ENCODE measurements at places on chromosomes 5 and 9.

- DNase-seq, result peak; percentile 84
These were observed 31.4 kb upstream of the EGFL7 start for GRCh38 chr9:136631038-136632000.

DNA sequence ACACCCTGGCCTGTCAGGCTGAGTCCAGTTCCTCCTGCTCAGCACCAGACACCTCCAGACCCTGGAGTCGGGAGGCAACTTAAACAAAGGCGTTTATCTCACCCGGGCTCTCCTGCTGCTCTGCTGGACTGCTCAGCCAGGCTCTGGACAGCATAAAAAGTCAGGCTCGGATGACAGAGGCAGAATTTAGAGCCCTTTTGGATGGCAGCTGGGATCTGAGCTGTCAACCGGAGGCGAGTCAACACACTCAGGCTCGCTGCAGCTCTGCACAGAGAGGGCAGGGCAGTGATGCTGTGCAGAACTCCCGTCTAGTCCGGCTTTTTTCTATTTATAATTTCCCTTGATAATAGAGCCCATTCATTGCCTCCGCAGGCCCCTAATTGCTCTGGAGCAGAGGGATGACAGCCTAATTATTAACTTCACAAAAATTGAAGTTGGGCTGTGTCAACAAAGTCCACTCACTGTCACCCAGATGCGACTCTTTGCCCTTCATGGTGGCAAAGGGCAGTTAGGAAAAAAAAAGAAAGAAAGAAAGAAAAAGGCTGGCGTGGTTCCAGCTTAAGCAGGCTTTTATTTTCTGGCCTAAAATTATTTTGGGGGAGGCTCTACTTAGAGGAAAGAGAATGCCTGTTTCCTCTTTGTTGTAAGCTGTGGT is 37.6 kb downstream of the STC2 start:
- DNase-seq, result no peak

GRCh38 chr5:111299067-111299481 is 74.9 kb downstream of the CAMK4 start:
- DNase-seq, result no peak

DNA sequence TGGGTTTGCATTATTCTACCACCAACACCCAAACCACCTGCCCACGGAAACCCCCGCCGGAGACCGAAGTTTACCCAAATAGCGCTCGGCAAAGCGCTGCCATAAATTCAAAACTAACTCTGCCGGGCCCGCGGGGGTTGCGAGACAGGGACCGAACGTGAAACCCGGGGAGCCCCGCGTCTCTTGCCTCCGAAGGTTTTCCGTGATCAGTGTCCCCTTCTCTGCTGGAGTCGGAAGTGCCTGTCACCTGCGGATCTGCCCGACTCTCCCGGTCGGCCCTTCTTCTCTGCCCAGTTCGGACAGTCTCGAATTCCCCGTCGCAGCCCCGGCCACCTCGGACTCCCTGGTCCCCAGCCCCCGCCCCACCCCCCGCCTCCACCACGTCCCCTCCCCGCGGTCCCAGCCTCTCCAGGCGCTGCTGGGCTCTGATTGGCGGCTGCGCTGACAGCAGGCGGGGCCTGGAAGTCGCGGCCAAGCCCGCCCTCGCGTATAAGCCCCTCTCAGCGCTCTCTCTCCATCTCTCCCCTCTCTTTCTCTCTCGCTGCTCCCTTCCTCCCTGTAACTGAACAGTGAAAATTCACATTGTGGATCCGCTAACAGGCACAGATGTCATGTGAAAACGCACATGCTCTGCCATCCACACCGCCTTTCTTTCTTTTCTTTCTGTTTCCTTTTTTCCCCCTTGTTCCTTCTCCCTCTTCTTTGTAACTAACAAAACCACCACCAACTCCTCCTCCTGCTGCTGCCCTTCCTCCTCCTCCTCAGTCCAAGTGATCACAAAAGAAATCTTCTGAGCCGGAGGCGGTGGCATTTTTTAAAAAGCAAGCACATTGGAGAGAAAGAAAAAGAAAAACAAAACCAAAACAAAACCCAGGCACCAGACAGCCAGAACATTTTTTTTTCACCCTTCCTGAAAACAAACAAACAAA is at the start of gene RORB:
RORB (plus strand) TSS at position 517 of the 929 bp plus-strand sequence. CDS start 642 bp downstream, outside the sequence.
- peak; percentile 65 for DNase-seq

DNA sequence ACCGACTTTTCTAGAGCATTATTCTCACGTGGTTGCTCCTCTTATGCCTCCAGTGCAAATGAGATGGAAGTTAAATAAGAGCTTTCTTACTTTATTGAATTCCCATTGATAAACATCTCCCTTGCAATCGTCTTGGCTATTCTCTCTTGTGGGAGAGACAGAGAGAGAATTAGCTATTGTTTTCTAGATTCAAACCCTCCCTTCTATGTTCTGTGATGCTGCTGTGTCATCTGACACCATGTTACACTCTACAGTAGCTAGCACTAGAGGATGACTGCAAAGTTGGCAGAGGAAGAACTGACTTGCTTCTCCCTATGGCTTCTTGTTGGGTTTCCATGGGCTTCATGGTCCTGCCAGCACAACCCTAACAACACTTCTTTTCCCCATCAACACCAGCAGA is 134.6 kb upstream of the RANBP3L start:
- DNase-seq, result no peak

GRCh38 chr9:36834736-36835135 is 199.3 kb downstream of the PAX5 start:
- DNase-seq, result no peak

DNA sequence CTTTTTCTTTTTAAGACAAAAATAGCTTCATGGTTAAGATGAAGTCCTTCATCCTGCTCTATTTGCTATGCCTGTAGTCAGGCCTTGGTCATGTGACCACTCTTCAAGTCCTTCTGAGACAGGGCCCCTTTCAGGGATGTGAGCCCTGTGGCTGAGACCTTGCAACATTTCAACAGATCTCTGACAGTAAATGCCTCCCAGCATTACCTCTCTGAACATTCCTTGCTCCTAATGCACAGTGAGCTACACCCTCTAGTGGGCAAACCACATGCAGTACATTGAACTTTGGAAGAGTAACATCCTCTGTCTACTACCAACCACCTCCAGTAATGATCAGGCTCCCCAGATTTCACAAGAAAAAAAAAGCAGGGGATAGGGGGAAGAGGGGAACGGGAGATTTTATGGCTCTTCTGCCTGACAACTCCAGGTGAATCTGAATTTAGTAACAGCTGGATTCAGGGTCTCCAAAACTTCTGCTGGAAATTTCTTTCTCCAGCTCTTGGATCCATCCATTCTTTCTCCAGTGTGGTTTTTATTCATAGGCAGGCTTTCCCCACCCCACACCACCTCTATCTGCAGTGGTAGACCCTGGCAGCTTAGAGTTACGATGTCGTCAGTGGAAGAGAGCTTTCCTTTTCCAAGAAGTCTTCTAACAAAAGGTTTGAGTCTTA is 8.9 kb upstream of the FBXO38 start:
- DNase-seq, result no peak

GRCh38 chr9:72390907-72391306 is 25.9 kb upstream of the ZFAND5 start:
- no peak for DNase-seq

GRCh38 chr9:16753256-16753655 is 117.2 kb downstream of the BNC2 start:
- no peak for DNase-seq

- peak; percentile 57 for DNase-seq
These were observed 1.5 kb upstream of the SHC3 start for GRCh38 chr9:89179895-89180734.

Data from D721Med (cell line).